CD8-positive, alpha-beta memory T cell (primary cell): ENCODE measurements at places on chromosomes 12 and 14. TPM values are rescaled to one million over a fixed set of nuclear protein-coding genes. Genes with fewer than 3 reads are reported as not detected.

GRCh38 chr12:102816816-102817434 is 100.1 kb downstream of the PAH start:
- DNase-seq = no peak

DNA sequence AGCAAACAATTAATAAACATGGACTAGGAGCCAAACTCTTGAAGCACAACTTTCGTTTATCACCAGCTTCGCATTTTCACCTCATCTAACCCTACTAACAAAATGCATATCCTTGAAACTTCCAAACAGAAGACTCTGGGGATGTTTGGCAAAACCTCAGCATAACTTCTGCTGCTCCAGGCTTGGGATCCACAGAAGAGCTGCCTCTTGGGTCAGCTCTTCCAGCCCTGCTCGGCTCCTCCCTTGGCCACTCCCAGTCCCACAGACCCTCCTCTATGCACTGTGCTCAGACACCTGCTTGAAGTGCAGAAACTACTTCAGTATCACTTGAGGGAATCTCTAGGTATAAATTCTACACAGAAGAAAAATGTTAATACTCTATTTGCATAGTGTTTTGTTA is 110.0 kb upstream of the AMIGO2 start:
- DNase-seq = no peak

DNA sequence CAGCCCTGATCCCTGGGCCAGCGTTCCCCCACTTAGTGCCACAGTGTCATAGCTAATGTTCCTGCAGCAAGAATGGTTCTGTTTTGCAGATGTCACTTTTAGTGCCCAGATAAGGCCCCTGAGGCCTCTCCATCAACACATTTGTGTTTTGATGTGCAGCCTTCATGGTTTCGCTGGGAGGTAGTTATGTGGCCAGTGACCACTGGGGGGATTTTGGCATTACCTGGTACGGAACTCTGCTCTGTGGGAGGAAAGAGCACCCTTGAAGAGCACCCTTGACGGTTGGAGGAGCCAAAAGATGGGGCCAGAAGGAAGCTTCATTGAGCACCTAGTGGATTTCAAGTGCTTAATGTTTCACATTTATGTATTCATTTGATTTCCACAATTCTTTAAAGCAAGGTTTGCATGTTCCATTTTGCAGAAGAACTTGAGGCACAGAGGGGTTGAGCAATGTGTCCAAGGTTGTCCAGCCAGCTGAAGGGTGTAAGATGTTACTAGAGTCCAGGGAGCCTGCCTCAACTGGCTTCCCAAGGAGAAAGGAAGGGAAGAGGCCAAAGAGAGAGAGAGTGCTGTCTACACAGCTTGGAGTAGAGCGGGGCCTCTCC is 13.0 kb downstream of the SERPINA11 start:
- DNase-seq = no peak

DNA sequence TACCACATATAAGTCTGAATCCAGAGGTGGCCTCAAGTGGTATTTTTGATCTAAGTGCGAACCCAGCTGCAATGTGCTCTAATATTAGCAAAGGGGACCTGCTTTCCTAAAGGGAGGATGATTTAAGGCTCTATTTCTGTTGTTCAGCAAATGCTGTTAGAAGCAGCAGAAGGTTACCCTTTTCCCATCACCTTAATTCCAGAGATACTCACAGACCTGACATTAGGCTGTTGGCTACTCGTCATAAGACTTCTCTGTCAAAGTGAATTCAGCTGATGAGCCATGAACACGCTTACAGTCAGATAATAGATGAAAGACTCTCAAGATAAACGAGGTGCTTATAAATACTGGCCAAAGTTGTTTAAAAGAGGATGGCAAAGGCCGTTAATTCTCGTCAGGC is 308.7 kb upstream of the DDHD1 start:
- no peak for DNase-seq

VWF gene
- total RNA-seq = not detected
